ENCODE measurements at places on chromosomes 4 and X. TPM values are rescaled to one million over a fixed set of nuclear protein-coding genes. Genes with fewer than 3 reads are reported as not detected.

Gene SYNPO2
- total RNA-seq: 0.26 TPM

Gene TAF7L
- 0.36 TPM for total RNA-seq

Gene TMEM271
- not detected for total RNA-seq

Gene AFP
- not detected for total RNA-seq

Gene COMMD8
- 15.9 TPM for total RNA-seq

Gene BTK
- not detected for total RNA-seq

Gene BEX1
- not detected for total RNA-seq

Gene FGA
- total RNA-seq: not detected

Gene IL9R
- 5.3 TPM for total RNA-seq

Gene PDCL2
- not detected for total RNA-seq

Gene FANCB
- total RNA-seq: 17.0 TPM

Gene CT55
- not detected for total RNA-seq

Gene NDST3
- total RNA-seq: not detected

Gene DGAT2L6
- total RNA-seq: not detected

Gene ARSJ
- total RNA-seq: not detected

Gene ATRX
- total RNA-seq: 63.9 TPM

Gene CT45A2
- total RNA-seq: not detected

Gene PYURF
- 55.9 TPM for total RNA-seq

Gene RCHY1
- total RNA-seq: 25.6 TPM

Gene CLDN34
- total RNA-seq: not detected

Gene PAGE2
- not detected for total RNA-seq

Gene SASH3
- 129 TPM for total RNA-seq

Gene HCCS
- total RNA-seq: 30.6 TPM

Gene APLN
- total RNA-seq: 0.26 TPM

Gene MAGEA9B
- not detected for total RNA-seq

Gene CXCL5
- total RNA-seq: not detected

Gene WNK3
- total RNA-seq: 0.02 TPM

Gene SLC38A5
- total RNA-seq: 205 TPM

Gene SUPT20HL2
- total RNA-seq: not detected

Gene TRIM75
- not detected for total RNA-seq
